ENCODE measurements at places on chromosomes 6 and 20.

DNA sequence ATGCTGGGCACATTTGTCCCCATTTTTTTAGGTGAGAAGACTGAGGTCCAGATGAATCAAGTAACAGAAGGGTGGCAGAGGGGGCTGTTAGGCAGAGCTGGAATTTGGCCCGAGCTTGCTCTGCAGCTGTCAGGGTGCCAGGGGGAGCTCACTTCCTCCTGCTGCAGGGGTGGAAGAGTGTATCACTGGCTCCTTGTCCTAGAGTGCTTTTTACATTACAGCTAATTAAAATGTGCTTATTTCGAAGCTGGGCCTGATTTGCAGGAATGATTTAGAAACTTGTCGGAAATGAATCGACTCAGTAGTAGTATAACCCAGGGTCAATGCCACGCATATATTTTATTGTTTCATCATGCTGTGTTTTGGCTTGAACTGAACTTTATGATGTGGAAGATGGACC, 11.1 kb downstream of the TOX2 start:
- no peak for DNase-seq

DNA sequence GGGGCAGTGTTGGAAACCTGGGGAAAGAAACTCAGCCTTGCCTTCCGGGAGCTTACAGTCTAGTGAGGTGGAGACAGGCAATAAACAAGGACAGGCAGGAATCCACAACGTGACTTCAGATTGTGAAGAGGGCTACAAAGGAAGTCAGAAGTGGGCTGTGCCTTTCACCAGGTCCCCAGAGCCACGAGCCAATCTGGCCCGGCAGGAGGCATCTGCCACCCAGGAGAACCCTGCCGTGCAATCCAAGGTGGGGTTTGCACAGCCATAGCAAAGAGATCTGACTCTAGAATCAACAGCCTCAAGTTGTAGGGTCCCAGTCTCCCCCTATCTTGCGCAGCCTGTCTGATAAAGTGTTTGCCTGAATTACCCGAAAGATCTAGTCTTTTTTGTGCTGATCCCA, 5.5 kb downstream of the SLC32A1 start:
- DNase-seq = no peak

DNA sequence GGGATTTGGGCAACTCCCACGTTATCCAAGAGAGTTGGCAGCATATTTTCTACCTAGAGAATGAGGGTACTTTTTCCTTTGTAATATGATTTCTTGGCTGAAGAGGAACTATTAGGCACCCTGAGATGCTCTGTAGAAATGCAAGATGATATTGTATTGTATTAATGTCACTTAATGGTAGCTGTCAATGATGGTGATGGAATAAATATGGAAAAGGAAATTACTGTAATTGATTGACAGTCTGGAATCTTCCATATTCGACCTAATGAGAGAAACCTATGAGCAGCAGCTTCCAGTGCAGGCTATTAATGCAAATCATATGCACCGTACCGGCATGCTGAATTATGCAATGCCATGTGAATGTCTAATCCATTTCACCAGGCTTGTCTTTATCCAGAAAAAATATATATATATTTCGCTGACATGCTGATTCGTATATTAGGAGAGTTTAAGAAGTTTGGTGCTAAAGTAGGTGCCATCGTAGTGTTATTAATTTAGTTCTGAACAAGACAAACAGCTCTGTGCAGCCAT, 494.2 kb upstream of the JARID2 start:
- DNase-seq = no peak

DNA sequence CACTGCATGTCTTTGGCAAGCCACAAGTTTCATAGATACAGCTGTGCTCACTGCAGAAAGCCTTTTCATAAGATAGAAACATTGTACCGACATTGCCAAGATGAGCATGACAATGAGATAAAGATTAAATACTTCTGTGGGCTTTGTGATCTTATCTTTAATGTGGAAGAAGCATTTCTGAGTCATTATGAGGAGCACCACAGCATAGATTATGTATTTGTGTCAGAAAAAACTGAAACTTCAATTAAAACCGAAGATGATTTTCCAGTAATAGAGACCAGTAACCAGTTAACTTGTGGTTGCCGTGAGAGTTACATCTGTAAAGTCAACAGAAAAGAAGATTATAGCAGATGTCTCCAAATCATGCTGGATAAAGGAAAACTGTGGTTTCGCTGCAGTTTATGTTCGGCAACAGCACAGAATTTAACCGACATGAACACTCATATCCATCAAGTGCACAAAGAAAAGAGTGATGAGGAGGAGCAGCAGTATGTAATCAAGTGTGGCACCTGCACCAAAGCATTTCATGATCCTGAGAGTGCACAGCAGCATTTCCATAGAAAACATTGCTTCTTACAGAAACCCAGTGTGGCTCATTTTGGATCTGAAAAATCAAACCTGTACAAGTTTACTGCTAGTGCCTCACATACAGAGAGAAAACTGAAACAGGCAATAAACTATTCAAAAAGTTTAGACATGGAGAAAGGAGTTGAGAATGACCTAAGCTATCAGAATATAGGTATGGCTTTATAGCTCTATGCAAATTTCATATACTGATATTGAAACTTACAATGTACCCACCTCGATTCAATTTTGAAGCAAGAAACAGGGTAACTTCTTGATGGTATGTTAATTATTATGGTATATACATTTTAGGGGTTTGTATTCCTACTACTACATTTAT, 23.9 kb upstream of the BAG2 start:
- DNase-seq = no peak

GRCh38 chr6:14827354-14827753, 418.5 kb upstream of the JARID2 start:
- no peak for DNase-seq

Data from brain pericyte (primary cell).